ENCODE measurements at places on chromosomes 3 and 15. TPM values are rescaled to one million over a fixed set of nuclear protein-coding genes. Genes with fewer than 3 reads are reported as not detected.

The CCDC174 gene
- 25.1 TPM for total RNA-seq

GRCh38 chr3:126474498-126475412 lies 936 bp downstream of the ZXDC start:
- peak; percentile 47 for DNase-seq
- H3K4me1 ChIP-seq, result peaks cover 44% of the 10 kb centered on the region
- peak overlapping the region; percentile 85 for H3K27ac ChIP-seq

DNA sequence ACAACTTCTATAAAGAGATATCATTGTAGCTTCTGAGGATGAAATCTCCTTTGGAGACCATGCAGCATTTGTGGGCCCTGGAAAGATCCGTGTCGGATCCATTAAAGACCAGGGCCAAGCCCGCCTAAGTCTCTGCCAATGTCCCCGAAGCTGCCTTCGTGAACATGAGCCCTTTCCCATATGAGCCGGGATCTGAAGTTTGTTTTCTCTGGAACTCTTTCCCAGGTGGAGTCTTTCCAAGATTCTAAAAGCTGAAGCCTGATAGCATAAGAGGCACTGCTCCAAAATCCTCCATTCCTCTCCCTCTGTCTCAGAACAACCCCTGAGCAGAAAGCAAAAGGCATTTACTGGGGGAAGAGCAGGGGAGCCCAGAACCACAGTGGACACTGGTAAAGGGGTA lies 274.6 kb downstream of the NTRK3 start:
- no peak overlapping the region for H3K27ac ChIP-seq
- H3K36me3 ChIP-seq, result no peaks in the 10 kb centered on the region
- no peaks in the 10 kb centered on the region for H3K4me1 ChIP-seq
- no peaks in the 10 kb centered on the region for H3K27me3 ChIP-seq

DNA sequence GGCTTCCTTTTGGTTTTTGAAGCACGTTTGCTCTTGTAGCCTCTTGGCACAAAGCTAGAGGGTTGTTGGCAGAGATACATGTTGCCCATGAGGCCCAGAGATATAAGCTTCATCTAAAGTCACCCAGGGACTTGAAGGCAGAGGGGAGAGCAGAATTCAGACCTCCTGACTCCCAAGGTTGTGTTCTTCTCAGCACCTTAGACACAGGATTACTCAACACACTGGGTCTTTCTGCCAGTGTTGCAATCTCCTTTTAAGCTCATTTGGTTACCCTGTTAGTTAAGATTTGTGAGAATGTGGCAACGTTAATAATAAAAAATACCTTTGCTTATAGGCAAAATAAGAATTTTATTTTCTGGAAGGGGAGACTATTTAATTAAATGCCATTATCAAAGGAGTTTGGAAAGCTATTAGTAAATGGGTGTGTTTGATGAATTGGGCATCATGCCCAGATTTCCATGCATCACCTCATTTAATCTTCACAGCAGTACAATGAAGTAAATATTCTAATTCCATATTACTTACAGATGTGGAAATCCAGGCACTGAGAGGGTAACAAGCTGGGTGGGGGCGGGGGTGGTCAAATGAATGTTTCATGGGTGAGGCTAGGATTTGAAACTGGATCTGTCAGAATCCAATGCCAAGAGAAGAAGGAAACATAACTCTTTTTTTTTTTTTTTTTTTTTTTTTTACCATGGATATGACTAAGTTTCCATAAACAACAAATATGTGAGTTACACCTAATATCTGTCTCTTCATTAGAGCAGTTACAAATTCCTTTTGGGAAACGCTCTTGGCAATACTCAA lies 183.3 kb downstream of the NR1D2 start:
- H3K36me3 ChIP-seq, result no peaks in the 10 kb centered on the region
- H3K27me3 ChIP-seq, result no peaks in the 10 kb centered on the region
- no peak for DNase-seq
- no peak overlapping the region for H3K4me3 ChIP-seq
- no peaks in the 10 kb centered on the region for H3K4me1 ChIP-seq

The CACNA2D2 gene
- total RNA-seq, result 0.55 TPM
